ENCODE measurements at places on chromosomes 3 and 15.

DNA sequence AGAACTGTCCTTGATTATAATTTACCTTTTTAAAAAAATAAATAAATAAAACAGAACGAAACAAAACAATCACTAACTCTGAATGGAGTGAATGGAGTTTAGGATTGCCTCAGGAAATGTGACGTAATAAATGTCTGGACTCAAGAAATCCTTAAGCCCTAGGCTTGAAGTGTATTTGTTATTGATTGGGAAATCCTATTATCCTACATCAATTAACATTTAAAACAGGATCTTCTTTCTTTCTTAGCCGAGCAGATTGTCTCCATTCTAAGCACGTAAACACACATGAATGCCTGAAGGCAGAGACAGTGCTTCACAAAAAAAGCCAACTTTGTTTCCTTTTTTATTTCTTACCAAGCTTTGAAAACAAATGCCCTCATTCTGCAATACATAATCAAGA, 33.4 kb downstream of the KAT2B start:
- DNase-seq: no peak

GRCh38 chr15:47039225-47039624, 678.1 kb upstream of the SEMA6D start:
- DNase-seq: no peak

DNA sequence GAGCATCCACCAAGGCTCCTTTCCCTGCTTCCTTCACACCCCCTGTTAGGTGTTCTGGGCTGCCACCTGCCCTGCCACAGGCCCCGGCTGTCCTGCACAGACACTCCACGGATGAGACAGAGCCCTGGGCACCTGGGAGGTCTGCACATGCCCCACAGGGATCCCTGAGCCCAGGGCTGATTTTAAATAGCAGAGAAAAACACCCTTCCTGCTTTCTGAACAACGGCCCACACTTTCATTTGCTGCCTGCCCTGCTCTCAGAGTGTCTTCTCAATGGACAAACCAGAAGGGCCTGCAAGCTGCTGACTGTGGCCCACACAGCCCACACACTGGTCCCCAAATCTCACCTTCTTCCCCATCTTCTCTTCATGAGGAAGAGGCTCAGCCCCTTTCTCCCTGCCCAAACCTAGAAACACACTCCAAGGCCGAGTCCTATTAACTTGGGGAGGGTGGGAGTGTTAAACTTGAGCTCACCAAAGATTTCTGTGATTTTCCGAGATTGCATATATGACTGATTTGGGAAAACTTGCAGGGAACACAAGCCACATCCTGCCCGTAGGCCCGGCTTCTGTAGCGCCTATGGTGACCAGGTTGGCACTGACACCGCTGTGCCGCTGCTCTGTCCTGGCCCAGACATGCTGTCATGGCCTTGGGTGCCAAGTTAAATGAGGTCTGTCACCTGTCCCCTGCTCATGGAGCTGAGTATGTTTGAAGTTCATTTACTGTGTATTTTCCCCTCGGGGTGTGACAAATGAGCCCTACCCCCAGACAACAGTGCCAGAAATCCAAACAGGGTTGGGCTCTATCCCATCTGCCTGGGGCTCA, 47.2 kb upstream of the KLF13 start:
- no peak for DNase-seq

DNA sequence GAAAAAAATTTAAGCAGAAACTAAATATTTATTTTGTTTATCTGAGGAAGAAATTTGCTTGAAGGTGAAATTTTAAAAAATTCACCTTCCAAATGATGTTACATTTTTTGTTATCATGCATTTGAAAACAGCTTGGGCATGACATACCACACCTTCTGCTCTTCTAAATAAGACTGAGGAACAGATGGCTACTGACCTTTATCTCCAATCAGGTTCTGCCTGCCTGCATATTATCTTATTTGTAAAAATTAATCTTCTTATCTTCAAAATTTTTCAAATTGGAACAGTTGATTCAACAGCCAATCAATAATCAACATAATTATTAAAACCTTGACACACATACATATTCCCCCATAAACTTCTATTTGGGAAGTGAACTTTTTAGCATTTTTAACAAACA, 641.8 kb upstream of the ZNF385D start:
- no peak for DNase-seq

DNA sequence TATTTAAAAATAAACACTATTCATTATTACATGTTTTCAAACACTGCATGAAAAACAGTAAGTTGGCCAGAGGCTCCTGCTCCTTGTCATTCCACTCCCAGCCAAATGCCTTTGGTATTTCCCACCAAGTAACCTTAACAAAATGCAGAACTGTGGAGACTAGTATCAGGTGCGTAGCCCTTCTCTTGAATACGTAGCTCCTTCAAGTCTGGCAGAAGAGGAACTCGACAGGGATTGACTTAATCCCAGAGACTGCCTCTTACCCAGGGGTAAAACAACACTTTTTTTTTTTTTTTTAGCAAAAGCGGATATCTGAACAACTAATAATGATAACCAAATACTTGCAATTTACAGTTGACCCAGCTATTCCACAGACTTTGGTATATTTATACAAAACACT, 738 bp downstream of the COMMD2 start:
- DNase-seq: no peak

DNA sequence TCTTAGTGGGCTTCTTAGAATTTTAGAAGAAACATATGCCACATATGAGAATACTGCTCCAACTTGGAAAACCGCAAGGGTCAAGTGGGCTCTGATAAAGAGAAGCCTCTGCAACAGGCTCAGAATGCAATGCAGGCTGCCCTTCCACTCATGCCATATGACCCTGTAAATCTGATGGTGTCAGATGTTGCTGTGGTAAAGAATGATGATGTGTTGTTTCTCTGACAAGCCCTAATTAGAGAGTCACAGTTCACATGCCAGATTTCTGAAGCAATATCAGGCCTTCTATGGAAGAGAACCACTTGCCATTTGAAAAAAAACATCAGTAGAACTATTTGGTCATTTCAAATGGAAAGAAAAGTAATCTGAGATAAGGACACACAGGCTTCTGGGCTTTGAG, 749.6 kb downstream of the AGBL1 start:
- DNase-seq: no peak

DNA sequence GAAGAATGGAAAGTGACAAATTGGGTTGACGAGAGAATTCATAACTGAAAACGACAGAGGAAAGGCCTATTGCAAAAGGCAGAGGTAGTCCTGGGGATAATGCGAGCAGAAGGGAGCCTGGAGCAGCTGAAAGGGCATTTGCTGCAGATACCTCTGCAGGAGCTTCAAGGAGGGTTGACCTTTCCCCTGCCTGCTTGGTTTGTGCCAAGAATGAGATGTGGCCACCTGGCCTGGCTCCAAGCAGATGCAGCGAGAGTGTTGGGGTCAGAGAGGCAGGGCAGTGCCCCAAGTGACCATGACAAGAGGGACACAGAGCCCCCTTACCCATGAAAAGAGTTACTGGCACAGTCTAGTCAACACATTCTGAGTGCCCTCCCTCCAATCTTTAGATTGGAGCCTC, 43.5 kb downstream of the SLC41A3 start:
- no peak for DNase-seq
